Hematopoietic multipotent progenitor cell treated with erythropoietin and hydrocortisone succinate and interleukin-3 and kit ligand, for 6 days (in vitro differentiated cells): ENCODE measurements at places on chromosomes 1 and 21.

- DNase-seq = no peak
Observed at GRCh38 chr1:169497317-169497716, 11.6 kb upstream of the SLC19A2 start.

DNA sequence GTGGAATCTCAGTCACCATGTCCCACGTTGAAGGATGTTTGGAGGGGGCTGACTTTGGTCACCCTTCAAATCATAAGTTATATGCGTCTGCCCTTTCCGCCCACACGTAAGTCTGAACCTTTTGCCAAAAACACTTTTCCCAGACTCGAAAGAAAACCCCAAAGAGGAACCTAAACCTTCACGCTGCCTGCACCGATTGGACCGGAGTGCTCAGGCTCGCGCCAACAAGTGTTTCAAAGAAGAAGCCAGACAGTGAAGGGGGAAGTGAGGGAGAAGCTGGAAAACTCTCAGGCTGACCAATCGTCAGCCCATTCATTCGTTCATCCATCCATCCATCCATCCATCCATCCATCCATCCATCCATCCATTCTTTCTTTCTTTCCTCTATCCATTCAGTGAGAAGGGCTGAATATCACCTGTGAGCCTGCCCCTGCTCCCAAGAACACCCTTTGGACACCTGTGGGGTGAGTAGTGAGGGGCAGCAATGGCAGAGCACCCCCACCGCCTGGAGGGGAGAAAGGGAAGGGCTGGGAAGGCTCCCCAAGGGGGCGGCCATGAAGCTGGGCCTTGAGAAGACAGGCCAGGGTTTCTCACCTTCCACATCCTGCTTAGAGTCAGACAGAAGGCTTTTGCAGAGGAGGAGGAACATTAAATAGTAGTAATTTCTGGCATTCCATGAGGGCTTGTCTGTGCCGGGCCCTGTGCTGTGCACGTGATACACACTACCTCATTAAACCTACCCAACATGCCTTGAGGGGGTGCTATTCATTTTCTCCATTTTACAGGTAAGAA is 27.1 kb upstream of the RUNX3 start:
- DNase-seq = no peak

DNA sequence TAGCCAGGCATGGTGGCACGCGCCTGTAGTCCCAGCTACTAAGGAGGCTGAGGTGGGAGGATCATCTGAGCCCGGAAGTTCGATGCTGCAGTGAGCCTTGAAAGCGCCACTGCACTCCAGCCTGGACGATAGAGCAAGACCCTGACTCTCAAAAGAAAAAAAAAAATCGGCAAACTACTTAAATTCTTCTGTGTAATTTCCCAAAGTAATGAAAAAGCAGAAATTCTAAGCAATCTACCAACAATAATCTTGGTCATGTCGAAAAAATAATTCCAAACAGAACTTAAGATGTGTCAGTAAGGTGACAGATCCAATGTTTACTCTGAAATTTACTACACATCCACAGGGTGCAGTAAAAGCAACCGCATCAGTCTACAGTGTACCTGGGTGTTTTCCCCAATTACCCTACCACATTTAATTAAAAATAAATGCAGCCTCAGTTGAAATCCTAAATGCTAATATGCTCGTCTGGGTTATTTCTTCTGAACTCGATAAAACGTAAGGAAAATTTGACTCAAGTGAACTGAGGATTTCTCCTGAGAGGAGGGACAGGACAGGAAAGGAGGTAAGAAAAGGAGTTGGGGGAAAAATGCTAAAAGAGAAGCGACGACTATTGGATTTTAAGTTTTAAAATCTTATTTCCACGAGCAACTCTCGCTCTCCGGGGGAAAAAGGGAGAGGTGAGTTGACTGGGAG is 801 bp downstream of the EPRS1 start:
- DNase-seq = peak; percentile 44

DNA sequence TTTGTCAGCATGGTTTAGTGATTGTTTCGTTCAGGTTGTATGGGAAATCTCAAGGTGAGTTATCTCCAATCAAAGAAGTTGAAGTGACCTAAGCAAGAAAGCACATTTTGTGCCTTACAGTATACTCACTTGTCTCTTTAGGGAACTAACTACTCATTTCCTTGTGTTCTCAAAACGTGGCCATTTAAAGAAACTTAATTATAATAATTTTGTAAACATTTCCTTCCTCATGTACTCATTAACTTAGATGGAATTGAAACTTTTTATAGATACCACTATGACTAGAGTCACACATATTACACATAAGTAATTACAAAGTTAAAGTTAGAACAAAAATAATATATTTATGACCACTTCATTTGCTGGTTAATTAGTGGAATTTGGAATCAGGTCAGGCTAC is 552.6 kb downstream of the MRPL39 start:
- DNase-seq = no peak

DNA sequence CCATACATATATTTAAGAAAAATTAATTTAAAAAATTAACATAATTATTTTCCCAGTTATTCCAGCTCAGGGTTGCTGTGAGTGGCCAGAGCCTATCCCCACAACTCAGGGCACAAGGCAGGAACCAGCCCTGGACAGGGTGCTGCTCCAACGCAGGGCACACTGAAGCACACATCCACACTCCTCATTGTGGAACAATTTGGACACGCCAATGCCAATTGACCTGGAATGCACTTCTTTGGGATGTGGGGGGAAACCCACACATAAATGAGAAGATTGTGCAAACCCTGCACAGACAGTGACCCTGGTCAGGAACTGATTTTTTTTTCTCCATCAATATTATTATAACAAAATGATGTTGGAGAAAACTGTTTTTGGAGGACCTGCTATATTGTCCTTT is 23.4 kb downstream of the SAMSN1 start:
- no peak for DNase-seq

GRCh38 chr1:30732277-30732996 is 9.1 kb upstream of the MATN1 start:
- peak; percentile 60 for DNase-seq
